NCI-H510A (cell line): ENCODE measurements at places on chromosomes 2 and 18.

DNA sequence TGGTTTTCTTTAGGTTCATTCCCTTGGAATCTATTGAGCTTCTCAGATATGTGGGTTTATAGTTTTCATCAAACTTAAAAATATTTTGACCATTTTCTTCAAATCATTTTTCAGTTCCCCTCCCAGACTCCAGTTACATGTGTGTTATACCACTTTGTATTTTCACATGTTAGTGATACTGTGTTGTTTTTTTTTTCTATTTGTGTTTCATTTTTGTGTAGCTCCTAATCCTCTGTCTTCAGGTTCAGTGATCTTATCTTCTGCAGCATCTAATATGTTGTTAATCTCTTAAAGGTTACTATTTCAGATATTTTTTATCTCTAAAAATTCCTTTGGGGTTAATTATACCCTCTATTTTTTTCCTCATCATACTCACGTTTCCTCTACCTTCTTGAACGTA, 51.2 kb downstream of the STRADB start:
- DNase-seq, result no peak

GRCh38 chr18:12821408-12821807, 62.6 kb downstream of the PTPN2 start:
- no peak for DNase-seq

DNA sequence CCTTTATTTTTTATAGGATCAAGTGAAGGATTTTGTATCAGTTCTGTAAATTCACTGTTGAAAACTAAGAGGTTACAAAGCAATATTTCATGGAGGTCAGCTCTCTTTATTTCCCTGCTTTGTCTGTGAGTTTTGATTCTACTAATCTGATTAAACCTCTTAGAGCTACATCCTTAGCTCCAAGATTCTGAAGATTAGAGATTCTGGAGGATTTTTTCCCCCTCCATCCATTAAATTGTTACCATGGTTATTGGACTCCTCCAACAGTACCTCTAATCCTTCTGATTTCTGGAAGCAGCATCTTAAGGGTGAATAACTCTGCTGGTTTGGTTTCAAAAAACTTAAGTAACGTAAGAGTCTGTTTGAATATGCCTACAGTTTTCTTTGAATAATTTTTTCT, 110.0 kb downstream of the TANC1 start:
- DNase-seq, result no peak

GRCh38 chr2:83058683-83059082, 1400.4 kb downstream of the SUCLG1 start:
- DNase-seq, result no peak

DNA sequence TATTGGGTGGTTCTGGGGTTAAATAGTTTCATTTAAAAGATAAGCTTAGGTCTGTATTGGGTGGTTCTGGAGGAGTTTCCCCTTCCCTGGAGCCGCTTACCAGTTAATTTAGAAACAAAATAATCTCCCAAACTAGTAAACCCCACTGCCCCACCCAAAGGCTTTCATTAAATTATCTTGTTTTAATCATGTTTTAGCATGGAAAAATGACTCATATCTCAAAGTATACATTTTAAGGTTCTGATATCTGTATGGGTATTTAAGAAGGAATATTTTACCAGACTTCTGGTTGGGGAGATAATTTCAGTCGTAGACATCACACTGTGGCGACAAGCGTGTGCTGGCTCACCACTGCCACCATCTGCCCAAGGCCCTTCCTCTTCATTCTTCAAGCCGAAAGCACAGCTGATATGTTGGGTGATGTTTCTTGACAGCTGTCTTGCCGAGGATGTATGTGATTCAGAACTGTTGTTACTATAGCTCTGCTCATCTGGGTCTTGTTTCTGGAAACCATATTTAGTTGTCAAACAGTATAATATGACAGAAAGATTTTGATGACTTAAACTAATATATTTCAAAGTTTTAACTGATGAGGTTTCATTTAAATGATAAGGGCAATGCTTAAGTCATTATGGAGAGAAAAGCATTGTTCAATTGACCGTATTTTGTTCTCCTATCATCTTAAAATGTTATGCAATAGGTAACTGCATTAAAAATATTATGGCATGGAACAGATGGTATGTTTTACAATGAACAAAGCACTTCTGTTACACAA, 5.1 kb downstream of the FIGLA start:
- DNase-seq, result no peak

DNA sequence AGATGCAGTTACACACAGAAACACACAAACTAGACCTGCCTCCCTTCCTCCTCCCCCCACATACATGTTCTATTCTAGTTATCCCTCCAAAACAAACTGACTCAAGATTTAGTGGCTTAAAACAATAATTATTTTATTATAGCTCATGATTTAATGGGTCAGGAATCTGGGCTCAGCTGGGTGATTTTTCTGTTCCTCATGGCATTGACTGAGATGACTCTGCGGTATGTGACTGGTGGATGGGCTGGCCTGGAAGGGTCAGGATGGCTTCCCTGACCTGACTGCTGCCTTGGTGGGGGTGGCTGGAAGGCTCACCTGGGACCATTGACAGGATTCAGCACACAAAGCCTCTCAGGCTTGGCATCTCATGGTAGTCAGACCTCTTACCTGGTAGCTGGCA, 33.7 kb upstream of the NTSR2 start:
- DNase-seq, result no peak

DNA sequence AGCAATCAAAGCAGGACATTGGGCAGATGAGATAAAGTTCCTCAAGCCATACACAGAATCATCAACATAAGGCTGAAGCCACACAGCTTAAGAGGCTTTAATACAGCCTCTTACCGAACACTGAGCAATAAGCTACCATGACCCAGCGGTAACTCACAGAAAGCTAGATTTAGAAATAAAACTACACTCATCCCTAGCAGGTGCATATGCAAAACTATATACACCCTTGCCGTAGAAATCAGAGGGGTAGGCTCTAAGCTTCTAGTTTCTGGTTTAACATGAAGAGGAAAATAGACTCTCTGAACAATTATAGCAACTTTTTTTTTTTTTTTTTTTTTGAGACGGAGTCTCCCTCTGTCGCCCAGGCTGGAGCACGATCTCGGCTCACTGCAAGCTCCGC, 428.8 kb upstream of the FIGN start:
- DNase-seq, result no peak

- no peak for DNase-seq
These were observed 23.7 kb upstream of the NR4A2 start for GRCh38 chr2:156356014-156356754.

GRCh38 chr2:111069722-111070121, 51.0 kb upstream of the BCL2L11 start:
- DNase-seq, result no peak

GRCh38 chr18:52914148-52914547, 574.2 kb downstream of the DCC start:
- DNase-seq, result no peak
